ENCODE measurements at places on chromosomes 5 and 9.
A peak's percentile ranks its signal among the peaks of the same experiment; 100 is the strongest.

DNA sequence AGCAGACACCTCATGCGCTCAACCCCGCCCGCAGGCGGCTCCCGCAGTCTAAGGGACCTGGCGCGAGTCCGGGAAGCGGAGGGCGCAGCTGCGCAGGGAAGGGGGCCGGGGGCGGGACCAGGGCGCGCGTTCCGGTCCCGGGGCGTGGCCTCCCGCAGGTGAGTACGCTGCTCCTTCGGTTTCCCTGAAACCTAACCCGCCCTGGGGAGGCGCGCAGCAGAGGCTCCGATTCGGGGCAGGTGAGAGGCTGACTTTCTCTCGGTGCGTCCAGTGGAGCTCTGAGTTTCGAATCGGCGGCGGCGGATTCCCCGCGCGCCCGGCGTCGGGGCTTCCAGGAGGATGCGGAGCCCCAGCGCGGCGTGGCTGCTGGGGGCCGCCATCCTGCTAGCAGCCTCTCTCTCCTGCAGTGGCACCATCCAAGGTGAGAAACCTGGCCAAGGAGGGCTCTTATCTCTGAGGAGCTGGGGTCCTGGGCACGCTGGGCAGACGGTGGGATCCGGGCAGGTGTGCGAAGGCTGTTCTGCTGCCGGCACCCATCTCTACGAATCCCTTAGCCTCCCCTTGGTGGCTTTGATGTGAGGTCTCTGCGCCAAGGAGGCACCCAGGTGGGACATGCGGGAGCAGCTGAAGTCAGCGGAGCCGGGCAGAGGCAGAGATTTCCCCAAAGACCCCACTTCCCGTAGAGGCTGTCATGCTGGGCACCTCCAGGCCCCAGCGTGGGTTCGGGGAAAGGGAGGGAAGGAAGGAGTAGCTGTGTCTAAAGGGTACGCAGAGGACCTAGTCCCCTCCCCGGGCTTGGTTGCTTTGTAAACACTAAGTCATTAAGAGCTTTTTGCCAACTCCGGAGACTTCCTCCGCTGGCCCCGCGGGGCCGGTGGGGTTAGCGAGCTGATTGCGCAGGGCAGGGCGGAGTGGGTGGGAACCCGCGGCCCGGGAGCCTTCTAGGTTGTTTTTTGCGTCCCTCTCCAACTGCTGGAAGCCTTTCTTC is at the start of gene F2RL1:
TSS of gene F2RL1 (plus strand) at position 187 of the 988 bp plus-strand sequence. CDS start at position 340, 153 bp downstream.
- peak; percentile 67 for DNase-seq

GRCh38 chr9:136665111-136665703 is 2.5 kb downstream of the EGFL7 start:
- peak; percentile 57 for DNase-seq

DNA sequence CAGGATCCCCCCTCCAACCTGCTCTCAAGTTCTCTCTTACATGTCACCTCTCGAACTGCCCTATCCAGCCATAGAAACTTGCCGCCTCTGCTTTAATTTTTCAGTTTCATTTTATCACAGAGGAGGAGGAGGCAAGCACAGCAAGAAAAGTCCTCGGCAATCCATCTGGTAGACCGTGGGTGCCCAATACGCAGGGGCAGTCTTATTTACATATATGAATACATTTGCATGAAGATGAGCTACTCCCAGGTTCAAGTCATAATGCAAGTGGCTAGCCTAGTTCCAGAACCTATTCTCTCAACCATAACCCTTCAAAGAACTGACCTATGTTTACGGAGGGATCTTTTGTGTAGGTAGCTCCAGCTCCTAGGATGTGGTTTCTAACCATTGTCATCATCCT is 223.2 kb upstream of the PANK3 start:
- no peak for DNase-seq

DNA sequence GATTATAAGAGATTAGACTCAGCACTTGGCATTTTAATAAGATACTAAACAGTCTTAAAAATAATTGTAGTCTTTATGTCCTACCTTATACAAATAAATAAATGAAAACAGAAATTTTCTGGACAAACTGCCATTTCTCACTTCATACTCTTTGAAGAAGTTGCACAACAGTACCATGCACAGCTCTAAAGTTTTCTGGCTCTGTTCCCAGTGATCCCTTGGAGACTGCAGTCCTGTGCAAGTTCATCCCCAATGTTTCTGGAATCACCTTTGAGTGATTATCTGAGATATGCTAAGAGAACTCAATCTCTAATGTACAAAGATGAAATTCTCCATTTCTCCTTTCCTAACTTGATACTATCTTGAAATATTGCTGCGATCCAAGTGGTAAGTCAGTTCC is 330.4 kb upstream of the EDIL3 start:
- no peak for DNase-seq

DNA sequence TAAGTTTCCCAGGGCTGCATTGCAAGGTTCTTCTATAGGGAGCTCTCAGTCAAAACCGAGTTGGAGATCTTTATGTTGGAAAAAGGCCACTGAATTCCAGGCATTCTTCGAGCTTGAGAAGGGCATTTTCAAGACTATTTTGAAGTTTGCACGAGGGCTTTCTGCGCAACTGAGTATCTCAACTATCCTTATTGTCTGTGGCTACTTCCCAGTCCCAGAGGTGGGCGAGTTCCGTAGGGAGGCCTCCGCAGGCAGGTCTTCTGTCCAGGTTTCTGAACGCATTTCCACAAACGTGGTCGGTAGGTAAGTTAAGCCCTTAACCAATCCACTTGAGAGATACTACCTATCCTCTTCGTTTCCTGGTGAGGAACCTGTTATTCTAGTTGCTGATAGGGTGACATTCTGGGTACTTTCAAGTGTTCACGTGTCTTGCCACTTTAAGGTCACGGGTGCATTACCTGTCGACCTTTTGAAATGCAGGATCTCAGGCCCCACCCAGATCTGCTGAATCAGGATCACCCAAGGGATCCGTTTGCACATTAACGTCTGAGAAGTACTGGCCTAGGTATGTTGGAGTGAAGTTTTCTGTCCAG is 51.4 kb upstream of the TJP2 start:
- DNase-seq, result peak; percentile 80

All from NCI-H1417 (cell line).